ENCODE measurements at places on chromosomes 2 and 18. TPM values are rescaled to one million over a fixed set of nuclear protein-coding genes. Genes with fewer than 3 reads are reported as not detected.
A peak's percentile ranks its signal among the peaks of the same experiment; 100 is the strongest.

SOWAHC gene
- 0.26 TPM for total RNA-seq

BMP10 gene
- total RNA-seq, result not detected

PRSS56 gene
- not detected for total RNA-seq

GRCh38 chr2:85145116-85145820 lies 12.1 kb downstream of the TCF7L1 start:
- DNase-seq, result no peak

DNA sequence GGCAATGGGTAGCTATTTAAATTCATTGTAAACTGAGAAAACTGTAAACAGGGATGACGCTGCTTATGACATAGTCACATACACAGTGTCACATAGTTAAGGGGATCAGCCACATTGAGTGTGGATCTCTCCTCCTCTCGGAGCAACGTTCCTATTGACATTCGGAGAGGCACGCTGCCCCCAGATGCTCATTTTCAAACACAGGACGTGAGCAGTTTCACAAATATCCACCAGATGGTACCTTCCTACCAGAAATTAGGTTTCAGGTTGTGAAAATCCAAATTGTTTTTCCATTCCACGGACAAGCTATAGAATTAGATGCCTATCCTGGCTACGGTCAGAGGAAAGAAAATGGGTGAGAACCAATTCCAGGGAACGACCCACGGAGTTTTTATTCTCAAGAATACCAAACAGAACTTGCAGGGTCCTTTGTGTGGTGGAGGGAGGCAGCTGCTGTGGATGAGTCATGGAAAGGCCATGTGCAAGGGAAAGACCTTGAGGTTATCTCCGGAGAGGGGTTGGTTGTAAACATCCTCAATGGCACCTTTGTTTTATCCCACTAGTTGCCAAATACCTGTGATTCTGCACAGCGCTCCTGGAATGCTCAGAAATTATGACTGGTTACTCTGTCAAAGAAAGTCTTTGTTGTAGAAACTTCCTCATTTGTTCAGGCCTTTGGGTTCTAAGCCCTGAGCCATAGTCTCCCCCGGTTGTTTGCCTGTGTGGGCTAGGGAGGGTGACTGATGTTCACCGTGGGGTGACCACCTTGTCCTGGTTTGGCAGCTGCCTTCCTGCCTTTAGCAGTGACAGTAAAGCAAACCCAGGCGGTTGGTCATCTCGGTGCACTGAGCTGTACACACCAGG lies 88.0 kb downstream of the ACTR3 start:
- peak; percentile 52 for DNase-seq

GRCh38 chr2:7508296-7508943 lies 591.2 kb downstream of the RNF144A start:
- no peak for DNase-seq

GRCh38 chr18:3466872-3467271 lies 16.9 kb downstream of the TGIF1 start:
- DNase-seq, result peak; percentile 66

GRCh38 chr2:61044636-61045035 lies 21.0 kb upstream of the SANBR start:
- DNase-seq, result no peak

- no peak for DNase-seq
Observed at GRCh38 chr2:218985325-218986091, 524 bp upstream of the FEV start.

- peak; percentile 63 for DNase-seq
Observed at GRCh38 chr2:168454737-168455644, 1.1 kb upstream of the CERS6 start.

DNA sequence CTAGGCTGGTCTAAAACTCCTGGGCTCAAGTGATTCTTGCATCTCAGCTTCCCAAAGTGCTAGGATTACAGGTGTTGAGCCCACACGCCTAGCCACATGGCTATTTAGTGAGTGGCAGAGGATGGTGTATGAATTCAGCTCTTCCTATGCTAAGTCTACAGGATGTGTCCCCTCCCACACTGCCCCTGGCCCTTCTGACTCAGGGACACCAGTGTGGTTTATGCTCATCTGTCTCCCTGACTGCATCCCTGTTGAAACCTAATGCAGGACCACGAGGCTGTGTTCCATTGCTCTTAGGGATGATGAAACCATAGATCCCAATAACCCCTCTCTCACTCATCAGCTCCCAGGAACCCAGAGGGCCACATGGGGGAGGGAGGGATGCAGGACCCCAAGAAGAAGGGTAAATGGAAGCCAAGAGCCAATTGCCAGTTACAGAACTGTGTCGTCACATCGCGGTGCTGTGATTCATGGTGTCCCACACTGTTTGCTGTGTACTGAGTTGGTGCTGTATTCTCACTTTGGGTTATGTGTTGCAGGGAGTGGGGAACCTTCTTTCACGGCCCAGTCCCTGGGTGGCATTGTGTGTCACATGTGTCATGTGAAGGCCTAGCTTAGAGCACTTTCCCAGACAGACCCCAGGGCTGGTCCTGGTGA lies 102.9 kb upstream of the HAAO start:
- no peak for DNase-seq

DNA sequence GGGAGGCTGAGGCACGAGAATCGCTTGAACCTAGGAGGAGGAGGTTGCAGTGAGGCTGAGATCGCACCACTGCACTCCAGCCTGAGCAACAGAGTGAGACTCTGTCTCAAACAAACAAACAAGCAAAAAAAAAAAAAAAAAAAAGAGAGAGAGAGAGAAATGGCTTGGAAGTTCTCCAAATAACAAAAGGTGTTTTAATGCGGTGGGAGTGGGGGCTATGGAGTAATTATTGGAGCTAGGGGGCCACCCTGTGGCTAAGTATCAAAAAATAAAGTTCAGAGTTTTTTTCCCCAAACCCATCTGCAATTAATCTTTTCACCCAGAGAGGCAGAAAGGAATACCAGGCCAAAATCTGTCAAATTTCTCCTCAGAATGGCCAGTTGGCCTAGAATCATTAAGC lies 23.0 kb upstream of the CEP68 start:
- no peak for DNase-seq

DNA sequence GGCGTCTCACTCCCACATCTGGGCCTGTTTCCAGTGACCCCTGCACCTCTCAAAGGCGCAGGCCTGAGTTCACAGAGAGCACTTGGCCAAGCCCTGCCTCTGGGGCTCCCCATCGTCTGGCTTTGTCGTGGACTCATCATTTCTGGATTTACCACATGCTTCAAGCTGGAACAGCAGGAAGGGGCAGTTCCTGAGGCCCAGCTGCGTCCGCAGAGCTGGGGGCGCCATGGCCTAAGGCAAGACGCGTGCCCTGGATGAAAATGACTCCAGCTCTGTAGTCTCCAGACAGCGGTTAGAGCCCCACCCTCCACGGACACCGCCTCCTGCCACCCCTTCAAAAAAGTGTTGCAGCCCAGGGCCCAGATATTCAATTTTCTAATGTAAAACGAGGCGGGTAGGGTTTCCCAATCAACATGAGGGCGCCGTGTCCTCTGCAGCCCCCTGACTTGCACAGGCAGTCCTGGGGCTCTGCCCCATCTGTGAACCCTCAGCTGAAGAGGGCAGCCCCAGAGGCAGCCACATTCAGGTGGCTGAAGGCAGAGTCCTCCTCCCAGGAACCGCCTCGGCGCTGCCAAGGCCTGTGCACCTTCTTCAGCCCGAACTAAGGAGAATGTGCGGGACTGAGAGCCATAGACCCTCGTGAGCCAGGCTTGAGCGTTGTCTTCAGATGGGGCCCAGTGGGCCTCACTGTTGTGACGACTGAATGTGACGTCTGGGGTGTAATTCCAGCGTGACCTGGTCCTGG lies 85.5 kb downstream of the NFATC1 start:
- no peak for DNase-seq
